Liver (tissue), 10 donors: ENCODE measurements at places on chromosomes 3 and 15. TPM values are rescaled to one million over a fixed set of nuclear protein-coding genes. Genes with fewer than 3 reads are reported as not detected.

The CP gene
- total RNA-seq = 1,748 TPM

DNA sequence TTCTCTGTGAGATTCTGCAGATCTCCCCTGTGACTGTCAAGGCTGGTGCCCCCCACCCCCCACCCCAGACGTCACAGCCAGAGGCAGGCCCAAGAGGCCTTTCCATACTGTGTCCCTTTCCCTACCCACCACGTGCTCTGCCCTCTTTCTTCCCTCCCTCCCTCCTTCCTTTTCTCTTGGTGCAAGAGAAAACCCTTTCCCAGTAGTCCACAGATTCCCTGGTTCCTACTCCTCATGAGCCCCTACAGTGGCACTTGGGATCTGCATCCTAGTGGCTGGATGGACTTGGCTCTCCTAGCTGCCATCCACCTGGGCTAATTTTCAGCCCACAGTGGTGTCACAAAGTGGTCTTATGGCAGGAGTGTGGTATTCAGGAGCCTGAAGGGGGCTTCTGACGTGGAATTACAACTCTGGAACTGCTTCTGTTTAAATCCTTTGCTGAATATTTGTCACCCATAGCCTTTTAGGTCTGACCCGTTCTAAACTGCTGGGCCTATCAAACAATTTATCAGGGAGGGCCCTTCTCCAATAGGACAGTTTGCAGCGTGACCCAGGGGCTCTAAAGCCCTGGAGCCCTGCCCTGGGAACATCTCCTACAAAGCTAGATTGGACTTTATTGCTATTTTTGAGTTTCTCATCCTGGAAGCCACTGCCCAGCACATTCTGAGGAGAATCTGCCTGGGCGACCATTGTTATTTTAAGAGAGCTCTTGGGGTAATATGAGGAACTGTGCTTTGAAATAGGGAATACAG lies 35.3 kb downstream of the KLF13 start:
- H3K27me3 ChIP-seq = no peaks in the 10 kb centered on the region
- H3K36me3 ChIP-seq = no peaks in the 10 kb centered on the region
- H3K4me3 ChIP-seq = no peak overlapping the region
- H3K4me1 ChIP-seq = peaks cover 85% of the 10 kb centered on the region

- no peak for DNase-seq
- H3K27me3 ChIP-seq = no peaks in the 10 kb centered on the region
- H3K27ac ChIP-seq = no peak overlapping the region
Observed at GRCh38 chr3:69082805-69083204, 1.9 kb upstream of the ARL6IP5 start.

DNA sequence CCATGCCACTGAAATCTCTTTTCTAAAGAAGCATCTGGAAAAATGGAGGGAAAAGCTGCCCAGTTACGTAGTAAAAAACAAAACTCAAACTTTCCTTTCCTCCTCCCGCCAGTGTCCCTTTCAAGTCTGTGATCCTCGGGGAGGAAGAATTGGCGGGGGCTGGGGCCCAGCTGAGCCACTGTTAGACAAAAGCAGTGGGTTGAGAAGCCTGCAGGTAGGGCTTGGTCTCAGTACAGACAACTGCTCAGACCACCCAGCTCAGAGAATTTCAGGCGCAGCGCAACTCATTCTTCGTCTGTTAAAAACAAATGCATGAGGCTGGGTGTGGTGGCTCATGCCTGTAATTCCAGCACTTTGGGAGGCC lies 117.1 kb downstream of the MYLK start:
- H3K27me3 ChIP-seq = no peaks in the 10 kb centered on the region
- no peaks in the 10 kb centered on the region for H3K36me3 ChIP-seq
- H3K27ac ChIP-seq = peak overlapping the region; percentile 87
- peak overlapping the region; percentile 27 for H3K4me3 ChIP-seq

DNA sequence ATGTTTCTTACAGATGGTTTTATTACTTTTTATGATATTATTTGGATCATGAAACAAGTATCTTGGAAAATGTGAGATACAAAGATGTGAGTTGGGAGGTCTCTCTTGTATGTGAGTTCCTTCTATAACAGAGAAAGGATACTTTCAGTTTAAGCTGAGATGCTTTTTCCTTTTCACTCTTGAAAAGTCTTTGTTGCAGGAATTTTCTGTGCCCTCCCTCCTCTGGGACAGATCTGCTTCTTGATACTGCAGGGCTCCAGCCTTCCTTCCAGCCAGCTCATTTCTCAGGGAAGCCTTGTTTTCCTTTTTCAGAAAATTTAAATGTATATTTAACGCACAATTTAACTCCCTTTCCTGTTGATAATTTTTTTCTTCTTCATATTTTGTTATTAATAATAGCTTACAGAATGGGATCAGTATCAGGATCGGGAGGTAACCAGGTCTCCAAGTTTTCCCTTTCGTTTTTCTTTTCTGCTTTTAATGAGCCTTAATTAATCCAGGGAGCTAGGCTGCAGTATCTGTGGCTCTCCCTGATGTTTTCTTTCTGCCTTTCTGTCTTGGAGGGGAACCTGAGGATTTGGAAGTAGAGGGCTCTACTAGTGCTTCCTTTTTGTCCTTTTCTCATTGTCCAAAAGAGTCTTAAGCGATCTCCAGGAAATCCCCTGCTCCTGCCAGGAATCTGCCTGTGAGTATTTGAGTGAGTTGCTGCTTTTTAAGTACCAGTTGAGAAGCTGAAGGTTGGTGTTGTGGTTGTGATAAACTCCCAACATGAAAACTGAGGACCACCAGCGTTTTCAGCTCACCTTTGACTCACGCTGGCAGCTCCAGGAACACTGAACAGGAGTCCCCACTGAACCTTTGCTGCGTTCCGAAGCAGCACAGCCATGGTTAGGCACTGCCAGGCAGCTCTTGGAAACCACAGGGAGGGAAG lies 105.7 kb downstream of the IGF1R start:
- no peak overlapping the region for H3K27ac ChIP-seq
- H3K36me3 ChIP-seq = no peaks in the 10 kb centered on the region
- H3K4me1 ChIP-seq = no peaks in the 10 kb centered on the region

DNA sequence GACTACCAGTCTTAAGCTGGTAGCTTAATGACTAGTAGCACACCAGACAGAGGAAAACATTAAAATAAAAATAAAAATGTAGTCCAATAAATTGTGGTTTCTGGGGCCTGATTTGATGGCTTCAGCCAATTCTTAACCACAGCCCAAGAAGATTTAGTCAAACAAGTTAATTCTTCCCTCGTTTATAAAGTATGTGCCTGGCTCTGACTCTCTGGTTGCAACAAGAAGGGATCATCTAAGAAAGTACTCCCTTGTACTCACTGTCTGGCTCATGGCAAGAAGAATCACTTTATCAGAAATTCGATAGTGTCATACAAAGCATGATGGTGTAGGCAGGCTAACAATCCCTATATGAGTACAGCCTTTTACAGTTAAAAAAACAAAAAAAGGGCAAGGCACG lies 141.9 kb downstream of the P3H2 start:
- no peak for DNase-seq
- peaks cover 5% of the 10 kb centered on the region for H3K4me1 ChIP-seq
- H3K4me3 ChIP-seq = no peak overlapping the region
- no peaks in the 10 kb centered on the region for H3K27me3 ChIP-seq
